Heart left ventricle (tissue), 16 donors: ENCODE measurements at places on chromosomes 7 and 10.

DNA sequence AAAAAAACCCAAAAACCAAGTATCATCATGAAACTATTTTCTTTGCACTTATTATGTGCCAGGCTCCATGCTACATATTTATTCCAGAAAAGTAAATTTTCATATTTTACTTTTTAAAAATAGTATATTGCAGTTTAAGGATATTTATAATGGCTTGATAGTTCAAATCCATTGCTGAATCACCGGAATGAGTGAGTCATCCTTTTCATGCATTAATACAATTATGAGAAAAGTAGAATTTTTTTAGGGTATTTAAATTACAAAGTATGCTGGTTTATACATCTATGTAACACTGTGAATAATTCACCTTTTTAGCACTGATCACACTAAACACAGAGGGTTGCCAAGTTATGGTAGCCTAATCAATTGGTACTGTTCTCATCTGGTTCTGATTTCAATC, 54.3 kb downstream of the SLC16A9 start:
- DNase-seq = no peak

- DNase-seq = no peak
Observed at GRCh38 chr7:28290496-28290895, 109.9 kb upstream of the JAZF1 start.

DNA sequence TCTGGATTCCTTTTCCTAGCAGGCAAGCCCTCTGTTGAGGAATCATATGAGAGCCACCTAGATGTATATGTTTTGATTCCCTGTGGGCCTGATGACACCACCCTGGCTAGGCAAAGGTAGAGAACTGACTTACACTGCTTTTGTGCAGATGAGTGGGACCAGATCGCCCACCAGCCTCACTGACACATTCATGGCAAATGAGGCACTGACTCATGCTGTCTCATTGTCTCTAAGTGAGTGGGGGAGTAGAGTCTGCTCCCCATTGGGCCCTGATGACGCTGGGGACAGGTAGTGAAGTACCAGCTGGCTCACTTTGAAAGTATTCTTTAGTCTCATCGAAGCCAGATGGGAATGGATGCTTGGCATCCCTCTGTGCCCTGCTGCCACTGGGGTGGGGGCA, 326.3 kb downstream of the ABCA13 start:
- no peak for DNase-seq

DNA sequence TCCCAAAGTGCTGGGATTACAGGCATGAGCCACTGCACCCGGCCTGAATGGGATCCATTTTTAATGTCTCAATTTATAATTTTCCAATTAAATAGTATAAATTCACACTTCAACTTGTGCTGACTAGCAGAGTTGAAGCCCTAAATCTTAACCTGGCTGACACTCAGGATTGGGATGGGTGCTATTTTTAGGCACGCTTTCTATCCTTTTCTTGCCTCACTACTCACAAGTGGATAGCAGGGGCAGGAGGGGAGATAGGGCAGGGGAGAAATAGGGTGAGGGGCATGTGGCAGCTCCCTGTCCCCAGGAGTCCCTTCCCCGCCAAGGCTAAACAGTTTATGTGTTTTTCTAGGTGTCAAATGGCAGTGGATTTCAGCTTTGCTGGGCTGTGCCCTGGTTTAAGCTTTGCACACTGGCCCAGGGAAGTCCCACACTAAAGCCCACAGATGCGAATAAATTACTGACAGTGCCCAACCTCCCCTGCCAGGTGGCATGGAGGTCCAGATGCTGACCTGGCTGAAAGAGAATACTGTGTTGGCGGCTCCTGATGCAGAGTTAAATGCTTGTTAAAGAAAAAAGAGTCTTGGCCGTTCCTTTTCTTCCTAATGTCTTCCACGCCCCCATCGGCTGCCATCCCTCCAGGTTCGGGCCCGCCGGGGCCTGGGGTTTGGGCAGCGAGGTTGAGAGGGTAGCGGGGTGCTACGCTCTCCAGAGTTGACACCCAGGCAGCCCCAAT, 36.2 kb upstream of the EFCAB10 start:
- no peak for DNase-seq
